Natural killer cell (primary cell): ENCODE measurements at places on chromosomes 12 and 14.

- DNase-seq, result no peak
Measured at GRCh38 chr12:116821291-116821690, 60.0 kb downstream of the HRK start.

DNA sequence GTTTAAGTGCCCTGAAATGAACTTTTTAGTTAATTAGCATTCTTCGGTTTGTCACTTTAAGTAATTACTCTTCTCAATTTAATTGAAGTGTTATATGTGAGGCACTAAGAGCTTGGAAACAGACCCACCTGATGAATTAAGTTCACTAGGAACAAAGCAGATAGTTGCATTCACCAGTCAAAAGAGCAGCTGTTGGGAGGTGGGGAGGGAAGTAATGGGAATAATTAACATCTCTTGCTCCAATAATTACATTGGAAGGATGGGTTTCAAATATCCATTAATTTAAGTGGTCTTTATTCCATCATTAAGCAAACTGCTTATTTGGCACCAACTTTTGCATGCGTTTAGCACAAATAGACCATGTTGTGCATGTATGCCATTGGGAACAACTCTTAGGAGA lies 667.2 kb downstream of the GALC start:
- no peak for DNase-seq

GRCh38 chr14:23641915-23642588 lies 5.9 kb downstream of the DHRS2 start:
- DNase-seq, result no peak

- no peak for DNase-seq
Measured at GRCh38 chr12:102800565-102800964, 116.5 kb downstream of the PAH start.

DNA sequence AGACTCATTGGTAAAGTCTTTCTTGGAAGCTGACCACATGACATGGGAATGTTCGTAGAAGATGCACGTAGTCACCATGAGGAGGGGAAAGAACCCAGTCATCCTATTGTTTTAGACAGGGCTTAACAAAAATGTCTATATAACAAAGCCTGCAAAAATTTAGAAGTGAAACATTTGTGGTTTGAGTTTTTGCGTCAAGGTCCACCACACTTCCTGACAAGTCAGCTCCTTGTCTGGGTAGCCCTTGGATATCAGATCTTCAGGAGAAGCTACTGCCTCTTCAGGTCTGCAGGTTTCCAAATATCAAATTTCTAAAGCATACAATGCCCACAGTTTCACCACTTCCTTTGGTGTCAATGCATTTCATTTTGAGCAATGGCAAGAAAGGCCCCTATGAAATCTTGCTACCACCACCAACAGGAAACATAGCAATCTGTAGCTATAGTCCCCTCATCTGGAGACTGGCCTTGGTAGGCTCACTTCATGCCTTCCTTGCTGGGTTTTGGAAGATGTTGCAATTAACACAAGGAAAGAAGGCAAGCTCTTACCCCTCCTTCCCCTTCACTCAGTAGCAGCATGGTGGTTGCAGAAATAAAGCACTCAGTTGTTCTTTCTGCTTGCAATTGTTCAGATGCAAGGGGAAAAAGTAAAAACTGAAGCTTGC lies 235.2 kb downstream of the PCNX1 start:
- peak; percentile 52 for DNase-seq

DNA sequence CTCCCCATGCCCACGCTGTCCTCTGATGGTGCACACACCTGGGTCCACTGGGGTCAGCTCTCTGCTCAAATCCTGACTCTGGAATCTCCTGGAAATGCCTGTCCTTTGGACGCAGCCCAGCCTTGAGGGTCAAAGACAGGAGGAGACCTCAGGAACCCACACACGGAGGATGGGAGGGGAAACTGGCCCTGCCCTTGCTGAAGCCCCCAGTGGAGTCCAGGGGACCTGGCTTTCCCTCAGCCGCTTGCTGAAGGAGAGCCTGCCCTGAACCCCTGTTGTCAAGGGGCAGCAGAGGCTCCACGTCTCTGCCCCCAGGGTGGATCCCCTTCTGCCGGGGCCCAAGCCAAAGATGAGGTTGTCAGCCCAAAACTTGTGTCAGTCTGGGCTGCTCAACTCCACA lies 16.9 kb downstream of the GALNT9 start:
- no peak for DNase-seq

GRCh38 chr12:111757361-111758119 lies 9.2 kb upstream of the ALDH2 start:
- DNase-seq, result no peak

DNA sequence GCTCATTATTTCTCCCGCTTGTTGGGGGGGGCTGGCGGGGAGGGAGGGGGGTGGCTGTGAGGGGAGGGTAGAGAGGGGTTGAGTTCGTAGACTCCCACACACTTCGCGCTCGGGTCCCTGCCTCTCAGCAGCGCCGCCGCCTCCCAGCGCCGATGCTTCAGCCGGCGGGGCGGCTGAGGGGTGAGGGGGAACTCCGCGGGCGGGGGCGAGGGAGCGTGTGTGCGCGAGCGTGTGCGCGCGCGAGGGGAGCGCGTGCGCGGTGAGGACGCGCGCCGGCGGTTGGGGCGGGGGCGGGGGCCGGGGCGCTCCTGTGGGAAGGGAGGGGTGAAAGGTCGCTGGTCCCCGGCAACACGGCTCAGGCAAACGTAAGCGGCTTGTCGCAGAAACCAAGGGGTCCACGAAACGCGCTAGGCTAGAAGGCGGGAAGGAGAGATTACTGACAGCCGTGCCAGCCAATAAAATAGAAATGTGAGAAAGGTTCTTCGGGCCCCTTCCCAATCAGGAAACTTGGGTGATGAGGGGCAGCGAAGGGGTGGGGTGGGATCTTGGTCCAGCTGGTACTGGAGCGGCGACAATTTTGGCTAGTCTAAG lies 343 bp upstream of the NOVA1 start:
- DNase-seq, result peak; percentile 35

- DNase-seq, result peak; percentile 82
Measured at GRCh38 chr12:106247674-106248311, at the start of gene CKAP4. TSS of gene CKAP4 (minus strand) at chr12:106248020. CDS start at chr12:106247851, 169 bp downstream.

DNA sequence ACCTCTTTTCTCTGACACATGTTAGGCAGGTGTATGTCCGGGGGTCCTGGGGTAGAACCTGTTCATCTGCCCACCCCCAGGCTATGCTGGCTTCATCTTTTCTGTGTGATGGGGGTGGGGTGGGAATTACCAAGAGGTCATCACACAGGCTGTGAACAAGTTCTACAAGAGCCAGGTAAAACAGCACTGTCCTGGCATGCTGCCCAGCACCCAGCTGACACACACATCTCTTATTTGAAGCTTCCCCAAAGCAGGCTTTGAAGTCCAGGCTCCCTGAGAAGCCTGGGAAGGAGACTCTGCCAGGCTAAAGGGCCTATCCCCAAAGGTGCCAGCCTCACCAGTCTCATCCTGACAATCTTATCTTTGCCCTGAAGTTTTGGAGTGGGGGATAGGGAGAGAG lies 141.1 kb downstream of the ALG10 start:
- DNase-seq, result no peak

- no peak for DNase-seq
Measured at GRCh38 chr12:77855548-77855947, 24.9 kb downstream of the NAV3 start.

DNA sequence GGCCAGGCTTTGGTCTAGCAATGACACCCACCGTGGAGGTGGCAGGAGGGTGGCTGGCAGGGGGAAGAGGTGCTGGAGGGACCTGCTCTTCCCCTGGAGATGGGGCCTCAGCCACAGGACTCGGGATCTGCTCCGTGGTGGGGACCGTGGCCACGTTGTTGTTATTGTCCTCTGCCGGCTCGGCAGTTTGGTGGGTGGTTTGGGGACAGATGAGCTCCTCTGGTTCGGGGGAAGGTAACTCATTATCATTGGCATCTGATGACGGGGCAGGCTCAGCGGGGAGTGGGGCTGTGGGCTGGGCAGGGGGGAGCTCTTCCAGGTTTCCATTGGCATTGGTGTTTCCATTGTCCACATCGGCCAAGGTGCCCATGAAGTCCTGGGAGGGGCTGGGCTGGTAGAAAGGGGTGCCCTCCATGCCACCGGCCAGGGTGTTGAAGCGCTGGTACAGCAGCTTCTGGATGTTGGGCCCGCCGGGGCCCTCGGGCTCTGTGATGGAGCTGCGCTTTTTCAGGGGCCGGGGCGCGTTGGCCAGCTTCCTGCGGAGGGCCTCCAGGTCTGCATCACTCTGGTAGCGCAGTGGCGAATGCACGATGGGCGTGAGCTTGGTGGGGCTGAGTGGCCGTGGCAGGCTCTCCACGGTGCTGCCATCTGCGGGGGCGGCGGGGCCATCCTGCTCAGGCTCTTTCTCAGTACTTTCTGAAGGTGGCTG lies 24.3 kb downstream of the ZFYVE21 start:
- DNase-seq, result no peak
